ENCODE measurements at places on chromosomes 4 and X. TPM values are rescaled to one million over a fixed set of nuclear protein-coding genes. Genes with fewer than 3 reads are reported as not detected.

Gene CD40LG
- polyA plus RNA-seq = 0.22 TPM

Gene CCKAR
- polyA plus RNA-seq = 0.22 TPM

Gene GPRASP3
- polyA plus RNA-seq = 4.3 TPM

Gene GRPR
- polyA plus RNA-seq = not detected

Gene ASB12
- polyA plus RNA-seq = 0.62 TPM

Gene NLGN3
- 0.97 TPM for polyA plus RNA-seq

Gene UFSP2
- 47.3 TPM for polyA plus RNA-seq

Gene FAM133A
- polyA plus RNA-seq = not detected

Gene GLRA2
- not detected for polyA plus RNA-seq

Gene FAM149A
- 32.4 TPM for polyA plus RNA-seq

Gene PDLIM3
- 10.8 TPM for polyA plus RNA-seq

Gene VEGFC
- polyA plus RNA-seq = 6.6 TPM

Gene RHOXF1
- 0.97 TPM for polyA plus RNA-seq

DNA sequence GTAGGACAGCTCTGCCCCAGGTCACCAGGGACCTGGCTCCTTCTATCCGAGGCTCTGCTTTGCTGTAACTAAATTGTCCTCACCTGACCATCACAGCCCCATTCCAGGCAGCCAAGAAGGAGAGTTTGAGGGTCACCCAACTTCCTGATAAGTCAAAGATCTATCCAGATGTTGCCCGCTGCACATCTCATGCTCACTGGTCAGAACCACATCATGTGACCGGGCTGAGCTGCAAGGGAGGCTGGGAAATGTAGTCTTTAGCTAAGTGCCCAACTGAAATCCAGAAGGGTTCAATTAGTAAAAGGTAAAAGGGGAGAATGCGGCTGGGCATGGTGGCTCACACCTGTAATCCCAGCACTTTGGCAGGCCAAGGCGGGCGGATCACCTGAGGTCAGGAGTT, 18.4 kb downstream of the HMX1 start:
- H3K27ac ChIP-seq = no peak overlapping the region
- H3K27me3 ChIP-seq = peaks cover 38% of the 10 kb centered on the region
- H3K4me3 ChIP-seq = no peak overlapping the region
- H3K36me3 ChIP-seq = no peaks in the 10 kb centered on the region
- no peak for DNase-seq

- H3K27ac ChIP-seq = no peak overlapping the region
- no peaks in the 10 kb centered on the region for H3K36me3 ChIP-seq
- no peaks in the 10 kb centered on the region for H3K27me3 ChIP-seq
- DNase-seq = no peak
- H3K4me3 ChIP-seq = no peak overlapping the region
These were observed 820.8 kb downstream of the FSTL5 start for GRCh38 chr4:161342881-161343568.

GRCh38 chr4:118756958-118757357, 71.8 kb downstream of the METTL14 start:
- no peak overlapping the region for H3K27ac ChIP-seq
- no peak overlapping the region for H3K4me3 ChIP-seq
- H3K36me3 ChIP-seq = no peaks in the 10 kb centered on the region
- peaks cover 15% of the 10 kb centered on the region for H3K4me1 ChIP-seq

GRCh38 chrX:15319075-15319474, 3.6 kb upstream of the ASB11 start:
- no peak for DNase-seq
- no peaks in the 10 kb centered on the region for H3K36me3 ChIP-seq
- H3K4me3 ChIP-seq = no peak overlapping the region
- H3K4me1 ChIP-seq = no peaks in the 10 kb centered on the region

DNA sequence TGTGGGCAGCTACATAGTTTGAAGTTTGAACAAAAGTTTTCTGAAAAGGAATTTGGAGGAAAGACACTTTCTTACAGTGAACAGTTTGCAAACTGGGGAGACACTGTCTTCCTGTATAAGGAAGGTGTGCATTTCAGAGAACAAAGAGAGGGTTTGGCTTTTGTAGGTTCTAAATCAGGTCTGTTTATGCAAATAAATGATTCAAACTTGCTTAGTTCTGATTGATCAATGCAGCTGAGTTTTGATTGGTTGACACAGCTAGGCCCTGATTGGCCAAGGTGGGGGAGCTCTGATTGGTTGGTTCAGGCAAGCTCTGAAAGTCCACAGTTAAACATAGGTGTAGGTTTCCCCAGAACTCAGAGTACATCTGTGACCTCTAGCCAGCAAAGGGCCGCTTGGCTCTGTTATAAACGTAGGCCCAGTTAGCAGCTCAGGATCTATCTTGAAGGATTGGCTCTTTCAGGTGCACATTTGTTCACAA, 63.0 kb upstream of the ENPP6 start:
- H3K36me3 ChIP-seq = no peaks in the 10 kb centered on the region
- no peak for DNase-seq
- no peaks in the 10 kb centered on the region for H3K27me3 ChIP-seq
- H3K4me3 ChIP-seq = no peak overlapping the region
- H3K4me1 ChIP-seq = no peaks in the 10 kb centered on the region

DNA sequence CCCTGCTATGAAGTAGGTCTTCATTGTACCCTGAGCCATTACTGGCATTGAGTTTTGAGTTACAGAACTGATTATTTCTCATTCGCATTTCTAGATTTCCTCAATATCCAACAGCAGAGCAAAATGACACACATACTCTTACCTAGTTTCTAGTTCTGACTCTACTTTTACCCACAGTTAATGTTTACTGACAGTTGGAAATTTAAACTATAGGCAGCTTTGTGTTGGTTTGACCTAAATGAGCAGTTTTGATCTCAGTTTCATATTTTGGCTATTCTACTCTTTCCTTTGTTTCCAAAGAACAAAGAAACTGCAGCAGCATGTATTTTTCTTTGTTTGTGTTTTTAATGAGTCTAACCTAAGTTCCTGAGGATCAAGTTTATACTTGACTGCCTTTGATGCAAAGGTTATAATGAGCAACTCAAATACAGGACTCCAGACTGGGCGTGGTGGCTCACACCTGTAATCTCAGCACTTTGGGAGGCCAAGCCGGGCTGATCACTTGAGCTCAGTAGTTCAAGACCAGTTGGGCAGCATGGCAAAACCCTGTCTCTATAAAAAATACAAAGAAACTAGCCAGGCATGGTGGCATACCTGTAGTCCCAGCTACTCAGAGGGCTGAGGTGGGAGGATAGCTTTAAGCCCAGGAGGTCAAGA, 30.4 kb downstream of the TXK start:
- H3K27me3 ChIP-seq = no peaks in the 10 kb centered on the region
- H3K27ac ChIP-seq = no peak overlapping the region
- DNase-seq = no peak
- H3K4me3 ChIP-seq = no peak overlapping the region
- no peaks in the 10 kb centered on the region for H3K36me3 ChIP-seq

DNA sequence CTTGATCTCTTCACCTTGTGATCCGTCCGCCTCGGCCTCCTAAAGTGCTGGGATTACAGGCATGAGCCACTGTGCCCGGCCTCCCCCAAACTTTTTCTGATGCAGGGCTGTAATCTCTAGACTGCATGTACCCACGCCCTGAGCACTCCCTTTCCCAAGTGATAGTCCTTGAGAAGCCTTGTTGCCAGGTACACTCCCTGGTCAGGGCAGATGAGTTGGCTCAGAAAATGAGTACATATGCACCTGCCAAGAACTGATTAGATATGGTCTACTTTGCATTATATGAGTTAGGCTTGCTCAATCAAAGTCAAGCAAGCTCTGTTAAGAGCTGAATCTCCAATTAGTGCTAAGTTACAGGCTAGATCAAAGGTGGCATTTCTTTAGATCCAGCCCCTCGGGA, 20.3 kb downstream of the APOO start:
- no peak overlapping the region for H3K27ac ChIP-seq
- DNase-seq = no peak
- no peaks in the 10 kb centered on the region for H3K36me3 ChIP-seq
- no peaks in the 10 kb centered on the region for H3K27me3 ChIP-seq
- H3K4me1 ChIP-seq = no peaks in the 10 kb centered on the region

GRCh38 chr4:39626261-39626660, 12.4 kb downstream of the SMIM14 start:
- DNase-seq = no peak
- H3K4me1 ChIP-seq = no peaks in the 10 kb centered on the region
- no peak overlapping the region for H3K27ac ChIP-seq

DNA sequence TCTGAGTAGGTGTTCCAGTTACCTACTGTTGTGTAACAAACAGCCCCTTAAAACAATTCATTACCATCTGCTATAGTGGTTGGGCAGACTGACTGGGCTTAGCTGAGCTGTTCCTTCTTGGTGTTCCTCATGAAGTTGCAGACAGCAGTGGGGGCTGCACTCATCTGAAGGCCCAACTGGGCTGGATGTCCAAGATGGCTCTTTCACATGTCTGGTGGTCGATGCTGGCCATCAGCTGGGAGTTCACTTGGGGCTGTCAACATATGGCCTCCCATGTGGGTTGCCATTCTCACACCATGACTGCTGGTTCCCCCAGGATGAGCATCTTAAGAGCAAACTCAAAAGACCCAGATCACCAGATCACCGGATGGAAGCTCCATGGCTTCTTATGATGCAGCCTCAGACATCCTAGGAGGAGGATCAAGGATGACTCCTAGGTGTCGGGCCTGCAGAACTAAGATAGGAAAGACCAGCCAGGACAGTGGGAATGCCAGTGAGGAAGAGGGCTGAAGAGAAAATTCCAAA, 34.3 kb upstream of the PPP2R2C start:
- no peaks in the 10 kb centered on the region for H3K36me3 ChIP-seq
- no peak for DNase-seq
- H3K4me1 ChIP-seq = no peaks in the 10 kb centered on the region
- no peak overlapping the region for H3K27ac ChIP-seq
- H3K27me3 ChIP-seq = no peaks in the 10 kb centered on the region

GRCh38 chrX:124504111-124504983, 158.0 kb downstream of the SH2D1A start:
- H3K4me3 ChIP-seq = no peak overlapping the region
- no peaks in the 10 kb centered on the region for H3K4me1 ChIP-seq
- DNase-seq = no peak
- H3K27ac ChIP-seq = no peak overlapping the region

- H3K4me3 ChIP-seq = no peak overlapping the region
- H3K27ac ChIP-seq = no peak overlapping the region
- H3K27me3 ChIP-seq = no peaks in the 10 kb centered on the region
- DNase-seq = no peak
- H3K4me1 ChIP-seq = no peaks in the 10 kb centered on the region
These were observed 192.4 kb downstream of the CCNG2 start for GRCh38 chr4:77349364-77349763.

DNA sequence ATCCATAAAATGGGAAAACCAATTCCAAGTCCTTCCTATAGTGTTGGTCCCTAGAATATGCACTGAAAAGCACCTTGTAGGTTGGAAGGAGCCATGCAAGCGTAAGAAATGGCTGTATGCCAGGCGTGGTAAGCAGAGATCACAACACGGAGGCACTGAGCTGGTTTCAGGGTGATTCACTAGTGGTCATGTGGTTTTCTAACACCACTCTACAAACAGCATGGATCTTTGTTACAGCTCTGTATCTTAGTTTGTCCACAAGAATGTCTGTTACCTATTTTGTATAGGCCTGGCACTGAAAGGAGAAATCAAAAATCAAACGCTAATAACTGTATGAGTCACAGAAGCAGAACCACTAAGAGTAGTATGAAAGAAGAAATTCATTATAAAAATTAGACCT, 71.9 kb downstream of the MAGEB17 start:
- H3K36me3 ChIP-seq = no peaks in the 10 kb centered on the region
- H3K27me3 ChIP-seq = no peaks in the 10 kb centered on the region
- no peaks in the 10 kb centered on the region for H3K4me1 ChIP-seq
- no peak overlapping the region for H3K4me3 ChIP-seq

GRCh38 chr4:140870427-140870826, 114.2 kb upstream of the TBC1D9 start:
- no peaks in the 10 kb centered on the region for H3K4me1 ChIP-seq
- no peak for DNase-seq
- no peak overlapping the region for H3K27ac ChIP-seq
- H3K4me3 ChIP-seq = no peak overlapping the region
- H3K36me3 ChIP-seq = no peaks in the 10 kb centered on the region

- DNase-seq = no peak
- H3K36me3 ChIP-seq = no peaks in the 10 kb centered on the region
- no peaks in the 10 kb centered on the region for H3K27me3 ChIP-seq
- no peak overlapping the region for H3K27ac ChIP-seq
- H3K4me3 ChIP-seq = no peak overlapping the region
- H3K4me1 ChIP-seq = no peaks in the 10 kb centered on the region
These were observed 902 bp upstream of the FGD1 start for GRCh38 chrX:54496936-54497335.

DNA sequence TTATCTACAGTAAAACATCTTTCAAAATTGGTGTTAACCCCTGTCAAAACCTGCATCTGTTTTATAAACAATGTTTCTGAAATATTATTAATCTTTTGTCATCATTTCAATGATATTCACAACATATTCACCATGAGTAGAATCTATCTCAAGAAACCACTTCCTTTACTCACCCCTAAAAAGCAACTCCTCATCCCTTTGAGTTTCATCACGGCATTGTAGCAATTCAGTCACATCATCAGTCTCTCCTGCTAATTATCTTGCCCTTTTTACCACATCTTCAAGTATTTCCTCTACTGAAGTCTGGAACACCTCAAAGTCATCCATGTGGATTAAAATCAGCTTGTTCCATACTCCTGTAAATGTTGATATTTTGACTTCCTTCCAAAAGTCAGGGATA, 415.3 kb upstream of the TECRL start:
- H3K4me1 ChIP-seq = no peaks in the 10 kb centered on the region
- no peaks in the 10 kb centered on the region for H3K36me3 ChIP-seq

GRCh38 chr4:145912376-145912775, 26.2 kb downstream of the ZNF827 start:
- no peaks in the 10 kb centered on the region for H3K4me1 ChIP-seq
- no peak overlapping the region for H3K27ac ChIP-seq
- H3K4me3 ChIP-seq = no peak overlapping the region

DNA sequence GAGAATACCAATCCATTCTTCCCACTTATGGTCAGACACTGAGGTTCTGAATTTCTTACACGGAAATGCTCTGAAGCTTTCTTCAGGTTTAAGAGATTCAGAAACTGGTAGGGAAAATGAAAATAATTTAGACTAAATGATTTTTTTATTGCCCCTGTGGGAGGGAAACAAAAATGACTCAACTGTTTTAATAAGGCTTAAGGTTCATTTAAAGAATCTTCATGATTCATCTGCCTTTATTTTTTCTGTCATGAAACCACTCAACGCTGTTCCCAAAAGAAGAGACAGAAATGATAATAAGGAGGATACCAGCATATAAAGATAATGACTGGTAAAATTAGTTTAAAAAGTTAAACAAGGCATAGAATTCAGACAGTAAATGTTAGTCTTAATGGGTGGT, 39.3 kb upstream of the FAM47B start:
- no peak overlapping the region for H3K27ac ChIP-seq
- no peak for DNase-seq
- no peaks in the 10 kb centered on the region for H3K27me3 ChIP-seq
- no peaks in the 10 kb centered on the region for H3K4me1 ChIP-seq

DNA sequence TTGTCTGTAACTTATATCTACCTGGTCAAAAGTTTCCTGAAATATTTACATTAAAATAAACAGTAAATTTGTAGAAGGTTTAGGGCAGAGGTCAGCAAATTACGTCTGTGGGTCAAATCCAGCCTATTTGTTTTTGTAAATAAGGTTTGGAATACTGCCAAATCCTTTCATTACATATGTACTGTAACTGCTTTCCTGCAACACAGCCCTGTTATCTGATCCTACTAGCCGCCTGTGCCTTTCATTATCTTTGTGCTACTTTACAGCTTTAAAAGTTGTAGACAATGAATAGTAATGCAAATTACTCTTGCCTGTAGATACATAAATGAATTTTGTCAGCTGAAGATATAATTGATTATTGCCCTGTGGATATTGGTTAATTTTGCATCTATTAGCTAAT, 369.6 kb upstream of the SLC7A11 start:
- no peaks in the 10 kb centered on the region for H3K36me3 ChIP-seq
- no peak for DNase-seq
- no peak overlapping the region for H3K27ac ChIP-seq
- H3K4me1 ChIP-seq = no peaks in the 10 kb centered on the region
